ENCODE measurements at places on chromosomes 1 and 21.

- no peak for DNase-seq
These were observed 17.8 kb upstream of the PTGFR start for GRCh38 chr1:78472851-78473496.

GRCh38 chr1:198391393-198392020 lies 149.0 kb downstream of the ATP6V1G3 start:
- no peak for DNase-seq

- no peak for DNase-seq
These were observed 275.2 kb downstream of the KAZN start for GRCh38 chr1:14873677-14874076.

- DNase-seq, result peak; percentile 14
These were observed 59.5 kb upstream of the C1orf105 start for GRCh38 chr1:172360985-172361384.

GRCh38 chr1:165355977-165356811 lies at the start of gene LMX1A:
Gene LMX1A (minus strand): TSS chr1:165356715. CDS start chr1:165355559, 1,156 bp downstream.
- no peak for DNase-seq

DNA sequence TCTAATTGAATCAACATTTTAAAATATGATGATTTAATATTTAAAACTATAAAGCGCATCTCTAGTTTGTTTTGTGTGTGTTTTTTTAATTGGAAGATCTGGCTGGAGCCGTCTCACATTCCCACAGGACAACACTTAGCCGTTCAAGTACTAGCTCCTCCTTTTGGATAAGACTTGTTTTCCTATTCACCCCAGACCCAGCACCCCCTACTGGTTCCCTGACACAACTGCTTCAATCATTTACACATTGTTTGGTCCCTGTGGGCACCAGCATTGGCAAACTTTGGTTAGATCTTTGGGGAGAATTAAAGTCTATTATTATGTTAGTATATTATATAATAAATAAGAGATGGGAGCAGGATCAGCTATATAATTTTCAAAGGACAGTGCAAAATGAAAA lies 34.5 kb downstream of the TYW3 start:
- DNase-seq, result no peak

DNA sequence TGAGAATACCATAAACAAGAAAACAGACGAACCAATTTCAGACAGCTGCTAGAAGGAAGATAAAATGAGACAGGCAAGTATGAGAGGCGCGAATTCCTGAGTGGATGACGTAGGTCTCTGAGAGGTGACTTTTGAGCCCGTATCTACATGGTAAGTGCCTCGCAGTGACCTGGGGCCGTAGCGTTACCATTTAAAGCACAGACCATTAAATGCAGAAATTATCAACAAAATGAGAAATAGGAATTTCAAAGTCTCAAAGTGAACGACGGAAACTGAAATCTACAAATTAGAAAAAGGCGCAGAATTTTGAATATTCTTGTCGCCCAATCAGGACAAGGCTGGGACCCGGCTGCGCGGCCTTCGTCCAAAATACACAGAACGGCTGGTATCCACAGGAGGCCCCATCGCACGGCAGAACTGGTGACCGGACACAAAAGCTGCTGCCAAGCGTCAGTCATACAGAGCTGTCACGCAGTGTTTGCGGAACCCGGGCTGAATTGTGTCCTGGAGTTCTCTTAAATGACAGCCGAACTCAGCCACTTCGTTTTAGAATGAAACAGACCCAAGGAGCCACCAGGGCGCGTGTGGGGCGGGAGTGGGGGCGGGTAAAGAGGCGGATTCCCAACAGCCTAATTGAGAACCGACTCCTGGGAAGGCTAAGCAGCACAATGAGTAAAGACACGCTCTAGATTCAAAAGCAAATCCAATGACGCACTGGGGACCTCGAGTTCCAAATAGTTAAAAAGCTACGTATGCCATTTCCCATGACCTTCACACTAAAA lies 13.8 kb upstream of the BOLA1 start:
- DNase-seq, result peak; percentile 68

GRCh38 chr1:209427811-209428210 lies 155.7 kb upstream of the CAMK1G start:
- DNase-seq, result no peak

DNA sequence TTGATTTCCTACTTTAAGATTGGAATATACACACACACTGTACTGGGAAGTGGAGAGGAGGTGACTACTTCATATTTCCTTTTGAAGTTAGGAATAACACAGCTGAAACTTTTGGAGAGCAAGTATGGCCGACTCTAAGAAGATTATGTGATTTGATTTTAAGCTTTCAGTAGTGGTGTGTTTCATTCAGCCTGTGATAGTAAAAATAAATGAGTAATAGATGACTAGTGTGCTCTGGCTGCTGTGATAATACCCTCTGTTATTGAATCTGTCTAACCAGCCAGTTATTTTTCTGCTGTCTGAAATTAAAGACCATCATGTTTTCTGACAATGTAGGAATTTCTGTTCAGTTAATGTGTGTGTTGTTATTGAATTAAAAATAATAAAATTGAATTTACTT lies 48.3 kb downstream of the CTTNBP2NL start:
- no peak for DNase-seq

DNA sequence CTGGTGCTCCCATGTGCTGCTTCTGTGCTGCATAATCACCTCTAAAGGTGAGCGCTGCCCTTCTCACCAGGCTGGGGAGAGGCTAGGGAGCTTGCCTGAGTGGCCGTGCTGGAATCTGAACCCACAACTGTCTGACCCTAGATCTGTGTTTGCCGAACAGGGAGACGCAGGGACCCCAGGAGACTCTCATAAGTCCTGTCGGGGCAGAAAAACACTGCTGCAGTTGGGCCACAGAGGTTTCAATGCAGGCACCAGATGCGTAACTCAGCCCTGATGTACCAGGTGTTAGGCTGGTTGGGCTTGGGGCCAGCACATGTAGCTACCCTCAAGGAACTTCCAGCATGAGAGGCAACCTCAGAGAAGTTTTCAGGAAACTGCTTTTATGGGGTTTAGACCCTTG lies 49.5 kb upstream of the DMRTB1 start:
- DNase-seq, result no peak

GRCh38 chr1:59653968-59654367 lies 160.8 kb upstream of the HOOK1 start:
- no peak for DNase-seq

DNA sequence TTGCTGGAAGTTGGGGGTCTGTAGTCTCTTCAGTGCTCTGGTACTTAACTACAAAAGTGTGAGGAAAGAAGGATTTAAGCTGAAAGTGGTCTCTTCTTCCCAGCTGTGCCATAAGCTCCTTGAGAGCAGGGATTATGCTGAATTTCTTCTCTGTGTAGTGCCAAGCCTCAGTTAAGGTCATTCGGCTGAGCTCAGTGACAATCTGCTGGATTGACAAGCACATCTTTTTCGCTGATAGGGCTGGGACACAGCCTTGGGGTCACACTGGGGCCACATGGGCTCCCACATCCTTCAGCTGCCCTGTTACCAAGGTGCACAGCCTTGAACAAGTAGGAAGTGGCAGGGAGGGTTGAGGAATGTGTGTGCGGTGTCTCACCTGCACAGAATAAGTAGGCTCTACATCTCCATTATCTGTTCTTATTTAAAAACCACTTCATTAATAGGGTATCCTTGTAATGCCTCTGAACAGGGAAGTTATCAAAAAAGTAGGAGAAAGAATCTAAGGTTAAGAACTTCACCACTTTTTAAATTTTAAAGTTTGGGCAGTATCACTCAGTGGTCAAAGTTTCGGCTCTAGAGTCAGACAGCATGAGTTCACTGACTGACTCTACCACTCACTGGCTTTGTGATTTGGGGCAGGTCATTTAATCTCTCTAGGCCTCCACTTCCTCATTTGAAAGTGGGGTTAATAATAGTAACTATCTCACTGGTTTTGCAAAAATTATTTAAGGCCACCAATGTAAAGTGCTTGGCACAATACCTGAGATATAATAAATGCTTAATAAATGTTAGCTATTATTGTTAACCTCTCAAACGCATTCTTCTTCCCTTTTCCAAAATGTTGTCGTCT lies 10.3 kb downstream of the ZBTB40 start:
- DNase-seq, result no peak

DNA sequence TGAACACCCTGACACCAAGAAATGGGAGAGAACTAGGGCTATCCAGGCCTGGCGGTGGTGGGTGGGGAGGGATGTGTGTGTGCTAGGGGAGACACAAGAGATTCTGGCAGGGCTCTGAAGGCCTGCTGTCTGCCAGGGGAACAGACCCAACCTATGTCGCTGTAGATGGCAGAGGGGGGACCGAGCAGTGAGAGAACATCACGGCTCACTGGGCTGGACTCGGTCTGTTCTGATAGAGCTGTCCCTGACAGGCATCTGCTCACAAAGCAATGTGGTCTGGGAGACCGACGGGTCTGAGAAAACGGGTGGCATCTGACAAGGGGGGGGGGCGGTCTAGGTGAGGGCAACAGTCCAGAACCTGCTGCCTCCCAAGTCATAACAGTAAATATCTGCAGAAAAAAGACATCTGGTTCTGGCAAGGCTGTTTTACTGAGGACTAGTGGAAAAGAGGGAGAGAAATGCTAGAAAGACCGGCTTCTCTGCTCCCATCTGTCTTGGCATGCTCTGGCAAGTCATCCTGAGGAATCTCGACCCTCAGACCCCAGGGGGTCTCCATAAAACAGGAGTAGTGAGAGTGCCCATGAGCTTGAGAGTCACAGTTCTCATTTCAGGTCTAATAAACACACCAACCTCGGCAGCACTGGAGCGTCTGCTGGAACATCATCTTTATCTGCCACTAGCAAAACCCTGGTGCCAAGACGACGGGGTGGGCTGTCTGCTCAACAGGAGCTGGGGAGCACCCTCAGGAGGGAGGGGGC lies 36.5 kb downstream of the SLC66A1 start:
- no peak for DNase-seq

DNA sequence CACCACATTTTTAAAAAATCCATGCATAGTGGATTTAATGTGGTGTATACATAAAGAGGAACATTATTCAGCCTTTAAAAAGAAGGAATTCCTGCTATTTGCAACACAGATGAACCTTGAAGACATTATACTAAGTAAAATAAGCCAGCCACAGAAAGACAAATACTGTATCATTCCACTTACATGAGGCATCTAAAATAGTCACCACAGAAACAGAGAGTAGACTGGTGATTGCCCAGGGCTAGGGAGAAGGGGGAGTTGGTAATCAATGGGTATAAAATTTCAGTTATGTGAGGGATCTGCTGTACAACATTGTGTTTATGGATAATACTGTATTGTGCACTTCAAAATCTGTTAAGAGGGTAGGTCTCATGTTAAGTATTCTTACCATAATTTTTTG lies 10.0 kb downstream of the FAM163A start:
- no peak for DNase-seq

DNA sequence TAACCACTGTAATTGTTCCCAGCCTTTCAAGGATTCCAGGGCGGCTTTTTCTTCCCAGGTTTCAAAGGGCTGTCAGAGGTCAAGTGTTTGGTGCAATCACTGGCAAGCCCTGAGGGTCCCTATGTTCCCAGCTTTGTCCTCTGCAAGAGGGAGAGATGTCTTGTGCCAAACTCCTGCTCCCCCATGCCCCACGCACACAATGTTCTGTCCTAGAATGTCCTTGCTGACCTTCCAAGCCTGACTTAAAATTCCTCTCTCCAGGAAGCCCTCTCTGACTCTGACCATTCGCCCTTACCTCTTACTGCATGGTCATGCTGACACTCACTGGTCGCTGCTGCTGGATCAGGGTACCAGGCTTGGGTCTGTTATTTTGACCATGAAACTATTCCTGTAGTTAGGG lies 152.5 kb upstream of the KCND3 start:
- DNase-seq, result no peak

- no peak for DNase-seq
These were observed 408.5 kb upstream of the NEGR1 start for GRCh38 chr1:72690871-72691270.

- no peak for DNase-seq
These were observed 56.3 kb downstream of the PRPF38A start for GRCh38 chr1:52460694-52461093.

DNA sequence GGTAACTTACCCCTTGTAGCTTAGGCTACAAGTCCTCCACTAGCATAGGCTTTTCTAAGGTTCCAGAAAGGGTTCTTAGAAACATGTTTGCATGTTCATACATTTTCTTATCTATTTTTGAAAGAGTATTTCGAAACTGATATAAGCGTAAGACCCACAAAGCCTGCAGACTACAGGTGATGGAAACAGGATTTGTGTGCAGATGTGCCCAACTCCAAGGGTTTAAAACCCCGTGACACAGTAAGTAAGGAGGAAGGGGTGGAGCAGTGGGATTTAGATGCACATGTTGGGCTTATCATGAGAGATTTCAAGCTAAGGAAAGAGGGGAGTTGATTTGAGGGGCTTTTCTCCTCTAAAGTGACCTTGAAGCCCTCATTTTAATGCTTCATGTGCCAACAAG lies 164.7 kb downstream of the LTN1 start:
- no peak for DNase-seq

DNA sequence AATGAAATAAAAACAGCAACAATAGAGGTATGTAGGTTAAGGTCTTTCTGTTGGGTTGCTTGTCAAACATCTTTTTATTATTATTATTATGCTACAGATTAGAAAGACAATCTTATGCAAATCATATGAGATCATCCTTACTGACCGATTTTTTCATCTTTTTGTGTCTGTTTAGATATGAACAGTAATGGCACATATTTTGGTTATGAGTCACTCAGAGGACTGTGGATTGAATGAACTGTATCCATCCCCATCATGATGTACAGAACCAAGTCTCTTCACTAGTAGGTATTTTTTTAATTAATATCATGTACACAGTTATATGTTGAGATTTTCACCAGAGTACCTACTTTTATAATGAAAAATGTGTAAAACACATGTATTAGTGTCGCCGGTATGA lies 159.1 kb downstream of the CHRM3 start:
- no peak for DNase-seq

DNA sequence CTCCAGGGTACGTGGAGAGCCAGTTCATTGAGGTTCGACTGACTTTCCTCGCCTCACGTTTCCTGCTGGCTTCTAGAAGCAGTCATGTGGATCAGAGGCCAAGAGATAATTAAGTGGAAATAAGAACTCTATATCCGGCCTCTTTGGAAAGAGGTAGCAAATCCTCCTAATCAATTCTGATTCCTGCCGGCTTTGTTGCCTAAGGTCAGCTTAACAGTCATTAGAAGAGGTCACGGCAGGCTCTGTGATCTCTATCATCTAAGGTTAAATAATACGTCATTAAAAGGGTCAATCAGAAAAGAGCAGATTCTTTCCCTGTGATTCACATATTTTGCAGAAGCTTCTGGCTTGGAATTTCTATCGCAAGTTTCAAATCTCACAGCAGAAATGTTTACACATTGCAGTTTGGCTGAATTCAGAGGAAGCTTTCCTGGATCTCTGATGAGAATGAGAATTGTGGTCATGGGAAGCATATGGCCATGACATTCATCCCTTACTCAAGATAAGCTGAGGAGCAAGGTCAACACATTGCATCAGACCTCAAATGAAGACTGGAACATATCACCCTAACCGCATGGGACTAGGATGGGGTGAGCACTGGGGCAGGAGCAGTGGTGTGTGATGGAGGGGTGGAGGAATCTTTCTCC lies 189.4 kb downstream of the PBX1 start:
- no peak for DNase-seq
